ENCODE measurements at places on chromosomes 5 and 9.

DNA sequence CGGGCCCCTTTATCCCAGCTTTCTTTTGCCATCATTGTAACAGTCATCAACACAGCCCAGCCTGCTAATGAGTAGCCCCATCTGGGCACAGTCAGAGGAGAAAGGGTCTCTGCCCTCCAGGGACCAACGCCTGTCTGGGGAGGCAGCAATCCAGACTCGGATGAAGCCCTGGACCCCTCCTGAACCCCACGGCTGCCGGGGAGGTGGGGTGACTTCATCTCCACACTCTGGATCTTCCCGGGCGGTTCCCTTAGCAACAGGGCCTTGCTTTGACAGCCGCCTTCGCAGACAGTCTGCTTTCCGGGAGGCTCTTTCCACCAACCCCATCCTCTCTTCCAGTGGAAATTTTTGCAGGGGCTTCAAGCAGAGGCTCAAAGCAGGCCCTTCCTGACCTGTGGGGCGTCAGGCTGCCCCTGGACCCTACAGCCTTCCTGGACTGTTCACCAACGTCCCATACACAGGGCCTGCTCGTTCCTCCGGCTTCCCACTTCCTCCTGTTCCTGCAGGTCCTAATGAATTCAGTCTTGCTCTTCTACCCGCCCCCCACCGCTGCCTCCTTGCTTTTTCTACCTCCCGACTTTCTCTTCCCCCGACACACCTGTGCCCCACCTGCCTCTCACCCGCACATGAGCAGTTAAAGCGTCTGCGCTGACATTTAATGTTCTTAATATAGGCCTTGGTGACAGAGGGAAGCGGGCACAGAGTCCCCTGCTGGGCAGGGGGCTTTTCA lies 161.7 kb upstream of the MVB12B start:
- no peak for DNase-seq

GRCh38 chr5:138849882-138850281 lies 25.3 kb downstream of the LRRTM2 start:
- no peak for DNase-seq

- DNase-seq: no peak
Measured at GRCh38 chr9:129768486-129768885, 15.6 kb upstream of the PTGES start.

DNA sequence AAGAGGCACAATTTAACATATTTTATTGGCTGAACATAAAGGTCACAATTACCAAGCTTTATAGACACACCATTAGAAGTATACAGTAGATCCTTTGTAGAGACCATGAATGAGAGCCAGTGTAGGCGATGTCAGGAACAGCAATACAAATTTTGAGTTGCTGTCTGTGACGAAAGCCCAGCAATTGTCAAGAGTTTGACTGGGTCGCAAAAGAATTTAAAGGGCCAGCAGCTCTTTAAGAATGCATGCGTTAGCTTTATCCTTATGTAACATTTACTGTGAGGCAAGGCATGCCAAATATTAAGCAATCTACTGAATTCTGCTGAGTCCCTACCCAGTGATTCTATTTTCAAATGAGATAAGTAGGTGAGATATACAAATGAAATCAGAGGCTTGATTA lies 236.9 kb downstream of the ARRDC3 start:
- no peak for DNase-seq

- DNase-seq: no peak
Measured at GRCh38 chr5:127451096-127451495, 66.3 kb upstream of the PRRC1 start.

DNA sequence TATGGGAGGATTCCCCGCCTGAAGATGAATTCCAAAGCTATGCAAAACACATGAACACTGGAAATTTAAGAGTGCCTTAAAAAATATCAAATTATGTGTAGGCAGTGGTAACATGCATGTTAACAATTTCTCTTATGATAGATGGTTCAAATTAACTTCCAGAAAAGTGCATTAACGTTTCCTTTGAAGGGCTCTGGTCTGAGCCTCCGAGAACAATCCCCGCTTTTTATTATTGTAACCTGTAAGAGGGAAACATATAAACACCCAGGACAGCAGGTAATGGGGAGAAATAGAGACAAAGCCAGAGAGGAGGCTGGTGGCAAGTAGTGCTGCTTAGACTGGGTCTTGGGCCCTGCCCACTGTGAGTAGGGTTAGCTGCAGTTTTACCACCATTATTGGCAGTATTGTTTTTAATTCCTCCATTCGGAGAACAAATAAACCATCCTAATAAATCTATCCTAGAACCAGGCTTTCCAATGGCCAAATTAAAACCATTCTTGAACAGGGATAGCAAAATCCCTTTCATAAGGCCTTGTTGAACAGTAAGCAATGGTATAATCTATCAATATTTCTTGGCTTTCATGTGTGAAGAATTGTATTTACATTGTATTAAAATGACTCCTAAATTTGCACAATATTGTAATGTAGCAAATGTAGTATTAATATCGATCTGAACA lies 6.3 kb downstream of the NR2F1 start:
- no peak for DNase-seq

GRCh38 chr9:77587851-77588250 lies 60.3 kb downstream of the GNA14 start:
- no peak for DNase-seq

- no peak for DNase-seq
Measured at GRCh38 chr5:180523629-180524466, 29.7 kb downstream of the CNOT6 start.

DNA sequence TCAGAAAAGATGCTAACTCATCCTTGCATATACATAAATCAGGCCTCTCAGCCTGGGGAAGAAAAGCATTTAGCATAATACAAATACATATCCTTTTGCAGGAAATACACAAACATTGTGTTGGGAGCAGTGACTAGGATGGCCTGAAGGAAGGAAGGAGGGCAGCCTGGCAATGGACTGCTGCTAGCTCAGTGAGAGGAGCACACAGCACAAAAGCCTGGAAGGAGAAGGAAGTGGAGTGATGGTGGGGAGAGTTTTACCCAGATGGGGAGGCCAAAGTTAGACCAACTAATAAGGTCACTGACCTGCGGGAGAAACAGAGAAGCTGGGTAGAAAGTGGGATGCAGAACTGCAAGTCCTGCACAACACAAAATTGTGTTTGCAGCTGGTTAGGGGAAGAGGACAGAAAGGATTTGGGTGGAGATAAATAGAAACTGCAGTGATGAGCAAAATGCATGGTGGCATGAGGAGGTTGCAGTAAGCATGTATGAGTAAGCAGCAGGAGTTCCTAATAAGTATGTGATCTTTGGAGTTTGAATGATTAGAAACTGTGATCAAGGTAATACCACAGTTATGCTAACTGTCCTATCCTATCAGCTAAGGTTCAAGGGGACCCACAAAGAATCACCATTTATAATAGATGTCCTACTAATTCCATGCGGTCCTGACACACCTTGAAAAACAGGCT lies 39.5 kb downstream of the SEMA6A start:
- DNase-seq: no peak

GRCh38 chr5:60841361-60841760 lies 2.7 kb downstream of the ELOVL7 start:
- DNase-seq: no peak

- DNase-seq: no peak
Measured at GRCh38 chr9:114687034-114687433, 5.0 kb upstream of the TEX48 start.

Measured in activated T-cell treated with anti-CD3 and anti-CD28 coated beads, Interleukin-2, amount 50 U/mL, for 4 hours (primary cell).